Frontal cortex (tissue), 4 donors: ENCODE measurements at places on chromosomes 16 and 17. TPM values are rescaled to one million over a fixed set of nuclear protein-coding genes. Genes with fewer than 3 reads are reported as not detected.

The TBC1D3G gene
- total RNA-seq, result not detected

The GNAO1 gene
- 54.2 TPM for total RNA-seq

The TRIM65 gene
- 11.8 TPM for total RNA-seq

The HOXB13 gene
- total RNA-seq, result not detected
